ENCODE measurements at places on chromosomes 7 and 10.

DNA sequence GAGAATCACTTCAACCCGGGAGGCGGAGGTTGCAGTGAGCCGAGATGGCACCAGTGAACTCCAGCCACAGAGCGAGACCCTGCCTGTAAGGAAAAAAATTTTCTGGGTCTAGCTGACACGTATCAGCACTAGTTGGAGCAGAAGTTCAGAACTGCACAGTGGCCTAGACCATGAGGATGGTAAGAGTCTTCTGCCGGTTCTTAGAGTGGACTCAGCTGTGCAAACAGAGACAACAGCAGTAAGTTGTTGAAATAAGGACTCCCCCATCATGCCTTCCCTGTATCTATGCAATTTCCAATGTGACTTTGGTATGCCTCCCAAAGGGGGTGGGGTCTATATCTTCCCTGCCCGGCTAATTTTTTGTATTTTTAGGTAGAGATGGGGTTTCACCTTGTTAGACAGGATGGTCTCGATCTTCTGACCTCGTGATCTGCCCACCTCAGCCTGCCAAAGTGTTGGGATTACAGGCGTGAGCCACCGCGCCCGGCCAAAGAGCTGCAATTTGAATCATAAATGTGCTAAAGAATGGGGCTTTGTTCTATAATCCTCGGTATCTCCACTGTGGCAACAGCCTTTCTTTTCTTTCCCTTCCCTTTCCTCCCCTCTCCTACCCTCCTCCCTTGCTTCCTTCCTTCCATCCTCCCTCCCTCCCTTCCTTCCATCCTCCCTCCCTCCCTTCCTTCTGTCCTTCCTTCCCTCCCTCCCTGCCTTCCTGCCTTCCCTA is 14.5 kb upstream of the RNF216 start:
- no peak for DNase-seq

GRCh38 chr10:16788125-16788524 is 29.1 kb downstream of the RSU1 start:
- DNase-seq: no peak

DNA sequence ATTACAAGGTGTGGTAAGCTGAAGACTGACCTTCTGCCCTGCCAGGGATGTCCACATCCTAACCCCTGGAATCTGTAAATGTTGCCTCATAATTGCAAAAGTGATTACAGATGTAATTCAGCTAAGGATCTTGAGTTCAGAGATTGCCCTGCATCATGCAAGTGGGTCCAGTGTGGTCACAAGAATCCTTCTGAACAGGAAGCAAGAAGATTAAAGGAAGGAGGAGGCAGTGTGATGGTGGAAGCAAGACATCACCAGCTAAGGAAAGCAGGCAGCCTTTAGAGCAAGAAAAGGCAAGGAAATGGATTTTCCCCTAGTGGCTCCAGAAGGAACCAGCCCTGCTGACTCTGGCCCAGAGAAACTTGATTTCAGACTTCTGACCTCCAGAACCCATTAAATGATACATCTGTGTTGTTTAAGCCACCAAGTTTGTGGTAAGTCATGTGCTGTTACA is 78.1 kb downstream of the USP6NL start:
- DNase-seq: peak; percentile 38

- no peak for DNase-seq
These were observed 145.8 kb downstream of the NSUN6 start for GRCh38 chr10:18505456-18506118.

- peak; percentile 61 for DNase-seq
These were observed 190.1 kb downstream of the PRPF18 start for GRCh38 chr10:13776861-13777311.

DNA sequence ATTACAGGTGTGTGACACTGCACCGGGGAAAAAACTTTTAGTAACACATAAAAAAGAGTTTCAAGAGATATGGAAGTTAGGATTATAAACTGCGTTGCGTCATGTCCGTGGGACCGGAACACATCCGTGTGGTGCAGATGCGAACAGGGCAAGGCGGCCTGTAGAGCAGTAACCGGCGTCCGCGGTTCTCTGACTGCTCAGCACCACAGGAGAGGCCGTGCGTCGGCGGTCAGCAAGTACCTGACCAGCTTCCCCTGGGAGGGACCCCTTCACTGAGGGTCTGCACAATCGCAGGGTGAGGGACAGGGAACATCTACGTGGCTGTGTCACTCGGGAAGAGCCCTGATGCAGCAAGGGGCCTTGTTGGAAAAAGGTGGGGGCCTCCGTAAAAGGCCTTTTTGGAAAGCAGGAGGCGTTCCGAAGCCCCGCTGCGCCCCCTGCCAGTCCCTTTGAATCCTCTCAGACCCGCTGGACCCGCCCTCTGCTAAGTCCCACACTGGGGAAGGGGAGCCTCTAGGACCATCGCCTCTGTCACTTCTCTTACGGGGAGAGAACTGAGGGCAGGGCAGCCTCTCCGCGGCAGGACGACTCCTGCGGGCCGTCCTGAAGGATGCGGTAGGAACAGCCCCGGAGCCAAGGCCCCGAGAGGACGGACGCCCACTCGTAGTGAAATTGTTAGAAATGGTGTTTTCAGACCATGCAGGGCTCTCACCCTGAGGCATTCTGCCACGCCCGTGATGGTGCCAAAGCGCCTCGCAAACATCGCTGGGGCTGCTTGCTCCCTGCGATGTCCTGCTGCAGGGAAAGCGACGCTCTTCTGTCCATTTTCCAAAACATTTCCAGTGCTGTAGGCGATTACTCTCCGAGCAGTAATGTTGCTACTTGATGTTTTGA is 771.6 kb upstream of the COBL start:
- DNase-seq: no peak

- DNase-seq: no peak
These were observed 141.7 kb downstream of the USP6NL start for GRCh38 chr10:11469575-11470391.

All from mammary epithelial cell (primary cell).